ENCODE measurements at places on chromosomes 12 and 14.
A peak's percentile ranks its signal among the peaks of the same experiment; 100 is the strongest.

- DNase-seq, result no peak
Observed at GRCh38 chr12:132530851-132531250, 40.9 kb downstream of the FBRSL1 start.

DNA sequence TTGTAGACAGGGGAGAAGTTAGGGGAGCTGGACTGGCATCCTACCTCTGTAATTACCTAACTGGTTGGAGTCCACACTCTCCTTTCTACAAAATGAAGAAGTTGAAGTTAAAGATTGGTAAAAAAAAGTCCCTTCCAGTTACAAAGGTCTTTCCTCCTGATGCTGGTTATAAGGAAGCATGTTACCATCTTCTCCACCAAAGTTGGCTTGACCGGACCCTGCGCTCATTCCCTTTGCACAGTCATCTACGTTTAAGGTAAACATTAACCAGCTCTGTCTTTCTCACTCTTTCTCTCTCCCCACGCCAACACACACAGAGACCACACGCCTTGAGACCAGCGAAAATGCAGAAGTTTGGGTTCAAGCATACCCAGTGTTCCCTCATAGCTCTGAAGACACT lies 11.9 kb downstream of the FBLN5 start:
- no peak for DNase-seq

GRCh38 chr14:88255798-88256197 lies 67.3 kb downstream of the KCNK10 start:
- DNase-seq, result no peak

DNA sequence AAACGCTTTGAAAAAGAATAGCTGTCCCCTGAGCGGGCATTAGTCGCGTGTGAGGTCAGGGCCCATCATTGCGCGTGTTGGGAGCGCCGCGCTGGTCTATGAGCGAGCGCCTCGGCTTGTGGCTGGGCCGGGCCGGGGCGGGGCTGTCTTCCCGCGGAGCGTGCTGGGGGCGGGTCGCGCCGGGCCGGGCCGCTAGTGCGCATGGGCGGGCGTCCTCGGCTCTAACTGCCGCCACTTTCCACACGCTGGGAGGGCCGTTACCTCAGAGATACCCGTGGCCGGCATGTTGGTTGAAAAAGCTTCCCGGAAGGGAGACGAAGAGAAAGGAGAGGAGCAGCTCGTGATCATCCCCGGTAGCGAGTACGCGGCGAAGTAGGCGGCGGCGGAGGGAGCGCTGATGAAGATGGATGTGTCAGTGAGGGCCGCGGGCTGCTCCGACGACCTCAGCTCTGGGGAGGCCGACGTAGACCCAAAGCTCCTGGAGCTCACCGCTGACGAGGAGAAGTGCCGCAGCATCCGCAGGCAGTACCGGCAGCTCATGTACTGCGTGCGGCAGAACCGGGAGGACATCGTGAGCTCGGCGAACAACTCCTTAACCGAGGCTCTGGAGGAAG lies at the start of gene EID3:
Gene EID3, plus strand, starts transcription at position 202 of the 614 bp plus-strand sequence. Its CDS starts 196 bp downstream, at position 398.
- peak; percentile 96 for DNase-seq

- DNase-seq, result no peak
Observed at GRCh38 chr12:125902991-125903390, 837.8 kb downstream of the AACS start.

GRCh38 chr12:94730847-94731246 lies 80.5 kb upstream of the TMCC3 start:
- DNase-seq, result no peak
